ENCODE measurements at places on chromosomes 2 and 18. TPM values are rescaled to one million over a fixed set of nuclear protein-coding genes. Genes with fewer than 3 reads are reported as not detected.

CD302 gene
- total RNA-seq = 5.2 TPM

GLI2 gene
- not detected for total RNA-seq

LYPD1 gene
- total RNA-seq = not detected

GPR55 gene
- 1.1 TPM for total RNA-seq

GFPT1 gene
- 13.9 TPM for total RNA-seq

SRD5A2 gene
- total RNA-seq = not detected

FBLN7 gene
- total RNA-seq = 0.25 TPM

PECR gene
- total RNA-seq = 15.4 TPM

FAM161A gene
- 0.68 TPM for total RNA-seq

SESTD1 gene
- 19.0 TPM for total RNA-seq

ARHGAP15 gene
- 148 TPM for total RNA-seq

FMNL2 gene
- total RNA-seq = 0.34 TPM

SFTPB gene
- total RNA-seq = not detected

FEZ2 gene
- total RNA-seq = 25.9 TPM

SIX3 gene
- 0.39 TPM for total RNA-seq

RIT2 gene
- not detected for total RNA-seq

RBM44 gene
- total RNA-seq = 2.9 TPM

PJVK gene
- total RNA-seq = 2.7 TPM

CD28 gene
- 3.3 TPM for total RNA-seq

MPP4 gene
- total RNA-seq = 0.45 TPM

GMCL1 gene
- 35.9 TPM for total RNA-seq

RAPH1 gene
- total RNA-seq = 1.5 TPM

ADCYAP1 gene
- not detected for total RNA-seq

CIDEA gene
- total RNA-seq = not detected

C2orf78 gene
- total RNA-seq = not detected

CRYGD gene
- total RNA-seq = not detected

TGFA gene
- 13.3 TPM for total RNA-seq

COLEC11 gene
- not detected for total RNA-seq

DCAF17 gene
- 30.7 TPM for total RNA-seq

PRKD3 gene
- total RNA-seq = 65.1 TPM

DNER gene
- total RNA-seq = not detected

Data from natural killer cell (primary cell).